Hair follicular keratinocyte (primary cell): ENCODE measurements at places on chromosomes 12 and 14. TPM values are rescaled to one million over a fixed set of nuclear protein-coding genes. Genes with fewer than 3 reads are reported as not detected.

The KCNC2 gene
- total RNA-seq, result not detected in 2 replicates

The NRIP2 gene
- total RNA-seq, result not detected in 2 replicates

The KRT71 gene
- not detected in 2 replicates for total RNA-seq

The RNASE2 gene
- total RNA-seq, result not detected in 2 replicates

The BATF gene
- not detected in 2 replicates for total RNA-seq

The CLEC4C gene
- not detected in 2 replicates for total RNA-seq

The ZC2HC1C gene
- total RNA-seq, result 0.57 TPM in 1 of 2 replicates, not detected in the other

The IL22 gene
- total RNA-seq, result not detected in 2 replicates

The CCDC175 gene
- total RNA-seq, result not detected in 2 replicates

The DRAM1 gene
- 12.7 and 14.7 TPM in 2 replicates for total RNA-seq

The LPAR5 gene
- 15.7 and 17.6 TPM in 2 replicates for total RNA-seq

The SLCO1B1 gene
- not detected in 2 replicates for total RNA-seq

The CYP46A1 gene
- total RNA-seq, result not detected in 2 replicates

The BDKRB2 gene
- total RNA-seq, result 10.5 and 20.1 TPM in 2 replicates

The RNASE11 gene
- total RNA-seq, result not detected in 2 replicates

The SLC25A47 gene
- total RNA-seq, result not detected in 2 replicates

The INSM2 gene
- not detected in 2 replicates for total RNA-seq

The MIP gene
- total RNA-seq, result not detected in 2 replicates

The GLS2 gene
- 0.86 and 2.1 TPM in 2 replicates for total RNA-seq

The NAV3 gene
- total RNA-seq, result 23.9 and 28.6 TPM in 2 replicates

The MANSC1 gene
- 4.6 and 5.2 TPM in 2 replicates for total RNA-seq

The ACSS3 gene
- 0.34 and 6.4 TPM in 2 replicates for total RNA-seq

The PRB2 gene
- not detected in 2 replicates for total RNA-seq

The MEG3 gene
- 3.8 and 5.6 TPM in 2 replicates for total RNA-seq

The TRPV4 gene
- 0.87 and 1.6 TPM in 2 replicates for total RNA-seq

The PTGDR gene
- total RNA-seq, result not detected in 2 replicates
